ENCODE measurements at places on chromosomes 4 and X.

GRCh38 chrX:24515447-24515846 is 50.4 kb downstream of the PDK3 start:
- no peak for DNase-seq

DNA sequence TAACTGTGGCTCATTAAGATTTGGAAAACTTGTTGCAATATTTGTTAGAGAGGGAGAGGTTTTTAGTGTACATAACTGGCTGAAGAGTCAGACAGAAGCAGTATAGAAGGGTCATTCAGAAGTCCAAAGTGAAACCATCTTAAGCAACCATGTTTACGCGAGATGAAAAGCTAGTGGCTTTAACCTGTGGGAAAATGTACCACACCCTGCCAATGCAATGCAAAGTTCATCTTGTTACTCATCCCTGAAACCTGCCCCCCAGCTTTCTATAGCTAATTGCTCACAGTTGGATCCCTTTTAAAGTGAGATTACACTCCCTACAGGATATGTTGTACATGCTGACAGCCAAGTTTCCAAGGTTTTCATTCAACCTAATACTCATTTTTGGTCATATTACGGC is 96.7 kb upstream of the RAPGEF2 start:
- DNase-seq: no peak

- DNase-seq: no peak
Observed at GRCh38 chr4:177879851-177880250, 437.6 kb upstream of the AGA start.

- no peak for DNase-seq
Observed at GRCh38 chr4:189840356-189840755, 100.3 kb upstream of the FRG1 start.

DNA sequence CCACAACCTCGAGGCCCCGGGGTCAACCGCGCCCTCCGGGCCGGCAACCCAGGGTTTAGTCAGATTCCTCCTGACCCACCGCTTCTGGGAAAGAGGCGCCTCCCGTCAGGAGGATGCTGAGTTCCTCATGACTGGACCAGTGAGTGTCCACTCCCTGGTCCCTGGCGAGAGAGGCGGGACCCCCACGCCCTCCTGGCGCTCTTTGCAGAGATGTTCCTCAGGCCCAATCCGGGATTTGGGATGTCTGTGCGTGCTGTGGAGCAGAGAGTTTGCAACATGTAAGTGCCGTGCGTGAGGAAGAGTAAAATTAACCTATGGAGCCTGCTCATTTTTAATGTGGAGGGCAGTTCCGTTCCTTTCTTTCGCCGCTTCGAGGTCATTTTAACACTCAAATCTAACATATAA is 824 bp upstream of the UGDH start:
- peak; percentile 90 for DNase-seq

DNA sequence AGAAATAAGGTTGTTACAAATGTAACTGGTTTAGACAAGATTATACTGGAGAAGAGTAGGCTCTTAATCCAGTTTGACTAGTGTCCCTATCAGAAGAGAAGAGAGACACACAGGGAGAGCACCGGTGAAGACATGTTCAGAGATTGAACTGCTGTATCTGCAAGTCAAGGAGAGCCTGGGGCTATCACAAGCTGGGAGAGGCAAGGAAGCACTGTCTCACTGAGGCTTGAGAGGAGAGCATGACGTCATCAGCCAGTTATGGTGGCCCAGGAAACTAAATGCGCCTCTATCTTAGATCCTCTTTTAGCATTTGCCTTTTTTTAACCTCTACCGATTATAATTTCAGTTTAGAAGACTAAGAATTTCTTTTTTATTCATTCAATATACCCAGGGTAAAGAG is 583.4 kb downstream of the TRAM1L1 start:
- no peak for DNase-seq

- no peak for DNase-seq
Observed at GRCh38 chr4:77358315-77358928, 201.4 kb downstream of the CCNG2 start.

GRCh38 chr4:23070848-23071570 is 378.3 kb downstream of the GBA3 start:
- no peak for DNase-seq

DNA sequence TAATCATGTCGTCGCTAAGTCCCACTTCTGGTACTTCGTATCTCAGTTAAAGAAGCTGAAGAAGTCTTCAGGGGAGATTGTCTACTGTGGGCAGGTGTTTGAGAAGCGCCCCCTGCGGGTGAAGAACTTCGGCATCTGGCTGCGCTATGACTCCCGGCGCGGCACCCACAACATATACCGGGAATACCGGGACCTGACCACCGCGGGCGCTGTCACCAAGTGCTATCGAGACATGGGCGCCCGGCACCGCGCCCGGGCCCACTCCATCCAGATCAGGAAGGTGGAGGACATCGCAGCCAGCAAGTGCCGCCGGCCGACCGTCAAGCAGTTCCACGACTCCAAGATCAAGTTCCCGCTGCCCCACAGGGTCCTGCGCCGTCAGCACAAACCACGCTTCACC is 11.3 kb downstream of the PNCK start:
- peak; percentile 43 for DNase-seq

GRCh38 chrX:13024986-13025385 is 19.4 kb downstream of the FAM9C start:
- DNase-seq: no peak

DNA sequence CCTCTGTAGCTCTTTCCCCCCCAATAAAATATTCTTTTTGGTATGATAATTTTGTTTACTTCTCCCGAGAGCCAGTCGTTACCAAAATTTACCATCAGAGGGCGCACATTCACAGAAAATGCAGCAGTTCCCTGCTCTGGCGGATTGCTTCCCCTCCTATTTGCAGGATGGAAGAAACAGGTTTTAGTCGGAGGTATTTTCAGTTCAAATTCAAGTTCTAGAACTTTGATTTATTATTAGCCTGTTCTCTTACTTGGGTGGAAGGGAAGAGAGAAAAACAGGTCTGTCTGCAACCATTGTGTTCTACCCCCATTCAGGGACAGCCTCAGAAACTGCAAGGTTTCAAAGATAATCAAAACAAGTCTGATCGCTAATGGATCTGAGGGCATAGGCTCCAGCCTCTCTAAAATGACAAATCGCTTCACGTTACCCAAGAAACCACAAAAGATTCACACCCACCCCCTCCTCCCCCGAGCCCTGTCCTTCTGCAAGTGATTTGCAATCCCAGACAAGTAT is 263.8 kb upstream of the RPS6KA3 start:
- no peak for DNase-seq

- DNase-seq: no peak
Observed at GRCh38 chr4:140704964-140705363, 51.2 kb downstream of the TBC1D9 start.

DNA sequence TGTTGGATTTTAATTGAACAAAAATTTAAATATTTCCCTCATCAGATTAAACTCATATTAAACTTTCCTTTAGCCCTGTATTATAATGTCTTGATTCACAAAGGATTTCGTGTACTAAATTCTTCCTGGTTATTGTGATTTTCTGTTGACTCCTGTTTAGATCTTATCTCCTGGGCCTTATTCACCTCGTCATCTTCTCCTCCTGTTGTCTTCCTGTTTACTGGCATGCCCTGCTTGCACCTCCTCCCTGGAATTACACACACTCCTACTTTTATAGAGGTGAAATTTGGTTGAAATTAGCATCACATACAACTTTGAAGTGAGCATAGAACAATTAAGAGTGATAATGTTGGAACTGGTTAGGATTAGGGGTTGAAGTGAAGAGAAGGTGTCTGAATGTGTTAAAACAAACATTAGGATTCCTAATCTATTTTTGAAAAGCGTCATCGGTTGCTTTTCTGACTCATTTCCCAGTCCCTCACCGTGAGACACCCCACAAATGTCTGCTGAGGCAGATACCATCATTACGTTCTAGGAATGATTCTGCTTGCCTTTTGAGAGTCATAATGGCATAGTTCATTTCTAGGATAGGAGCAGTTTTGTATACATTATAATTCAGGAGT is 32.5 kb downstream of the TLL1 start:
- DNase-seq: no peak

DNA sequence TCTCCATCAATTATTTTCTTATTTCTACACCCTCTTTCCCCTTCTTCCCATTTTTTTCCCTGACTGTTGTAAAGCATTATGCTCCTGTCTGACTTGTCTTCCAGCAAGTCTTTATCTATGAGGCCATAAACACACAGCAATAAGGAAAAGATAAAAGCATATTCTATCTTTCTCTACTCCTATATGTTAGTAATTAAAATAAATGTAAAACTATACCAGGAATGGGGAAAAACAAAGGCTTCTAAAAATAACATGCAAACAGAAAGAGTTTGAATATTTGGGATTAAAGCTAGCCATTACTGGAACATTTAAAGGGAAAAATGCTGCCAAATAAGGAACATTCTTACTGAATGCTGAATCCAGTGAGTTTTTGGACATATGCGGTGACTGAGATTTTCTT is 471.7 kb upstream of the HS3ST1 start:
- DNase-seq: no peak

DNA sequence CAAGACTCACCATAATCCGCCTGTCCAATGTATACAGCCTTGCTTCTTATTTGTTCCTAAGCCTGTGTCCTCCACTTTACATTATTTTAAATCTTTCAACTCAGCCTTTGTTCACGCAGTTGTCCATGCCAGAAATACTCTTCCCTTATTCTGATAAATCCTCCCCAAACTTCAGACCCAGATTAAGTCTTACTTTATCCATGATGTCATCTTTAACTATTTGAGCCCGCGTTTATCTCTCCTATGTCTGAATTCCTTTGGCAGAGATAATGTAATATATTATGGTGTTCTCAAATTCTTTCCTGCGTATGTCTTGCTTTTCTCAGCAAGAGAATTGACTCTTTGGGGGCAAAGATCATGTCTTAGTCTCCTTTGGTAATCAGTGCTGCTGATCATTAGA is 129.6 kb downstream of the LUZP4 start:
- DNase-seq: no peak

- DNase-seq: no peak
Observed at GRCh38 chrX:153868576-153869472, 17.1 kb downstream of the L1CAM start.

GRCh38 chr4:155119006-155119405 is 89.4 kb upstream of the NPY2R start:
- no peak for DNase-seq

- no peak for DNase-seq
Observed at GRCh38 chr4:3305610-3306371, 13.0 kb downstream of the RGS12 start.

- DNase-seq: no peak
Observed at GRCh38 chrX:69229436-69229835, 64.2 kb upstream of the PJA1 start.

DNA sequence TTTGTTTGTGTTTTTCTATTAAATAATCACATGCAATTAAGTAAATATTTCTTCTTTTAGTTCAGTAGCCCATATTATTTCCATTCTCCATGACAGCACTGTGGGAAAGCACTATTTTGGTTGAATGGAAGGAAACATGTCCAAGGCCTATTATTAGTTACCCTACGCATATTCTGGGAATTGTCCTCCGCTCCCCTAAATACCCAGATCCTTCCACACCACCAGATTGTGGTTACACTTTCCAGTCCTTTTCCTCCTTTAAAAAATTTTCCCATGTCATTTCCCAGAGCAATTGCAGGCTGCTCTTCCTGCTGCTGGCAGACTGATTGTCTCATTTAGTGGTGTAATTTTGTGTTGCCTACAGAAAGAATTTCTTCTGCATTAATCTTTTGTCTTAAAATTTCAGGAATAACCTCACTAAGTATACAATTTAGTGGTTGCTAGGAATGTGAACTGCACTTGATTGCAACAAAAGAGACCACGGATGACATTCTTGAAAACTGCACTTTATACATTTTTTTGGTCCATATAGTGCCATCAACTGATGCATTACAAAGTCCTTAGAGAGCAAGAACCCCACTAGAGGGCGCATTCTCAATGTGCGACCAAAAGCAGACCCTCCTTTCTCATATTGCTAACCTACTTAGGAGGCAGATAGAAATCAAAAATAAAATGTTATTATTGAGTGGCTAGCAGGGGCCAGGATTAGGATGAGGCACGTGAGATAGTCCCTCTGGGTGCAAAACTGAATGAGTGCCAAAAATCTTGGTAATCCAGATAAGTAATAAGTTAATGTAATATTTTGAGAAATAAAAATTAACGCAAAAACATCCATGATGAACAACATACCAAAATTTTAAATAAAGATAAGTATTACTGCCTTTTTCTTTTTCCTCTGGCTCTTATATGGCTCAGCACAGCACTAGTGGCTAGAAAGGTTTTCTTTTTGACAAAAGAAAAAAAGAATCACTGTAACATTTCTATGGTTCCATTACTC is 98.8 kb upstream of the IQCM start:
- DNase-seq: no peak

Data from psoas muscle (tissue), 8 donors.